ENCODE measurements at places on chromosomes 16 and 17. TPM values are rescaled to one million over a fixed set of nuclear protein-coding genes. Genes with fewer than 3 reads are reported as not detected.

The NLGN2 gene
- total RNA-seq, result 16.1 TPM

The TMEM132E gene
- total RNA-seq, result not detected

The IRX3 gene
- under 0.01 TPM for total RNA-seq

The SPHK1 gene
- total RNA-seq, result 19.2 TPM

The NPIPB13 gene
- total RNA-seq, result 2.0 TPM

The FLYWCH1 gene
- 77.6 TPM for total RNA-seq

The OTOA gene
- total RNA-seq, result 0.17 TPM
